Sigmoid colon (tissue), 7 donors: ENCODE measurements at places on chromosomes 1 and 21. TPM values are rescaled to one million over a fixed set of nuclear protein-coding genes. Genes with fewer than 3 reads are reported as not detected.
A peak's percentile ranks its signal among the peaks of the same experiment; 100 is the strongest.

- DNase-seq, result no peak
- H3K27me3 ChIP-seq, result no peaks in the 10 kb centered on the region
- no peaks in the 10 kb centered on the region for H3K36me3 ChIP-seq
- H3K4me3 ChIP-seq, result no peak overlapping the region
- no peak overlapping the region for H3K27ac ChIP-seq
- no peaks in the 10 kb centered on the region for H3K4me1 ChIP-seq
Observed at GRCh38 chr1:221779771-221780170, 37.9 kb upstream of the DUSP10 start.

DNA sequence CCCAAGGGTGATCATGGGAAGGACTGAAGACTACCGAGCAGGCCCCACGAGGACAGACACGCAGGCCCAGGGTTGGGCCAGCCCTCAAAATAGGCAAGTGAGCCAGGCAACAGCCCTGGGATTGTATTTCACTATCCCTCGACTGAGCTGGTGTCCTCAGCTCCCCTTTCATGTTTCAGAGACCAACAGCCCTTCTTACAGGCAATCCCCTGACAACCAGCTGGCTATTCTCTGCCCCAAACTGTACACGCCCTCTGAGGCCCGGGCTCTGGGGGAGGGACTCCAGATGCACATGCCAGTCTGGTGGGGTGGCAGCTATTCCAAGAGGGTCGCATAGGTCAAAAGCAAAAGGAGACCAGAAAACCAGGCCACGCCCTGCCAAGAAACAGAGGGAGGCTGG, 243.0 kb downstream of the TOMM20 start:
- DNase-seq, result peak; percentile 68
- no peaks in the 10 kb centered on the region for H3K36me3 ChIP-seq
- no peak overlapping the region for H3K4me3 ChIP-seq
- H3K4me1 ChIP-seq, result peaks cover 29% of the 10 kb centered on the region
- H3K27ac ChIP-seq, result peak overlapping the region; percentile 70

GRCh38 chr1:115671176-115671934, 29.6 kb downstream of the VANGL1 start:
- peaks cover 67% of the 10 kb centered on the region for H3K4me1 ChIP-seq
- H3K27ac ChIP-seq, result peak overlapping the region; percentile 85
- no peaks in the 10 kb centered on the region for H3K36me3 ChIP-seq
- no peaks in the 10 kb centered on the region for H3K27me3 ChIP-seq
- no peak overlapping the region for H3K4me3 ChIP-seq

Gene BNIPL
- not detected for total RNA-seq

DNA sequence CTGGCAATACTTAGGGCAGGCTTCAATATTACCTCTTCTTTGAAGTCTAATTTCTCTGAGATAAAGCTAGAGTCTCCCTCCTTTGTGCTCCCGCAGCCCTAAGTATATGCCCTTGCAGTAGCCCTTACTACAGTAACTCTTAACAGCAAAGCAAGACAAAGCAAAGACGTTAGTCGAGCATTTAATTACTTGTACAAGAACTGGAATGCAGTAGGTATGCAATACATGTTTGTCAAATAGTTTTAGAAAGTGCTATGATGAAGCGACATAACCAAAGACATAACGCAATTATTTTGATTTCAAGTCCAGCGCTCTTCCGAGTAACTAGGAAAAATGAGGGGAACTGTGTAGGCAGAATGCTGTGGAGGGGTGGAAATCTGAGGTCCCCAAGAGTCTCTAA, 1.6 kb downstream of the P3H1 start:
- peaks cover 45% of the 10 kb centered on the region for H3K4me1 ChIP-seq
- no peaks in the 10 kb centered on the region for H3K27me3 ChIP-seq
- peak overlapping the region; percentile 95 for H3K4me3 ChIP-seq
- H3K36me3 ChIP-seq, result no peaks in the 10 kb centered on the region

DNA sequence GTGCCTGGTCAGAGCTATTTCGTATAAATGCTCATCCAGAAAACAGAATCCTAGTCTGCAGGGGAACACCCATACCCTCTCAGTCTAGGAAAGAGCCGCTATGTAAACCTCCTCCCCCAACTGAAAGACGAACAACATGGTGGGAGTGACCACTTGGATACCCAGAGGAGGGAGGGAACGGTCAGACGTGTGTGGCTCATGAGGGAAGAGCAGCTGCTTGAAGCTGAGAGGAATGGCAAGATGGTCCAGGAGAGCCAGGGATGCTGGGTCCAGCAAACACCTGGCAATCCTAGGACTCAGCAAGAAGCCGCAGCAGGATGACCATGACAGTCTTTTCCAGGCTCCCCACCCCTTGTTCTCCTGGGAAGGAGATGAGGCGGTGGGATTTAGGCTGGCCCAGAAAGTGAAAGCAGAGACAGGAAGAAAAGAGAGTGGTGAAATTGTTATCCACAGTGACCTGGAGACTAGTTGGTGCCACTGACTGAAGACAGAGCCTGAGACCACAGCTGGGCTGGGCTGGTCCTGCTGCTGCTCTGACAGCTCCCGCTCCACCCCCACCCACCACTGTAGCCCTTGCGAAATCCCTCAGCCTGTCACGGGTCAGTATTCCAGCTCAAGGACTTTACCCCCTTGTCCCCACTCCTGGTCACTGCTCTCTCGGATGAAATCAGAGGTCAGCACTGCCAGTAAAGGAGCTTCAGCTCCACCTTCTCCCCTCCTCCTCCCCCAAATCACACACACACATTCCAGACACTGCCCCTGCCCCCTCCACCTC, 3.6 kb downstream of the CERS2 start:
- peak; percentile 93 for DNase-seq
- no peaks in the 10 kb centered on the region for H3K27me3 ChIP-seq
- peaks cover 50% of the 10 kb centered on the region for H3K4me1 ChIP-seq
- H3K4me3 ChIP-seq, result no peak overlapping the region

DNA sequence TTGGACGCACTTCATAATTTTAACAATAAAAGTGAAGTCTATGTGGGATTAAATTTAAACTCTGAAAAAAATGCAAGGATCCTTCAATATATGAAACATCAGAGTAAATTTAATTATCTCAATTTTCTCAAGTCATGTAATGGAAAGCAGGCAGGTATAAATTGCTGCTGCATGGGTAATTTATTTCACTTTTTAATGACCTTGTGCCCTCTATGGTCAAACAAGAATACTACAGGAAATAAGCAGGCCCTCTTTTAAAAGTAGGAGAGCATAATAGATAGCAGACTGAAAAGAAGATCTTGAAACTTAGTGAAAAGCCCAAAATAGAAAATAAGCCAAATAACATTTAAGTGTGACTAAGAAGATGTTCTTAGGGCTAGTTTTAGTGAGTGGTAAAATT, 22.9 kb downstream of the BCAS2 start:
- no peak overlapping the region for H3K27ac ChIP-seq
- H3K27me3 ChIP-seq, result no peaks in the 10 kb centered on the region
- H3K36me3 ChIP-seq, result no peaks in the 10 kb centered on the region
- no peaks in the 10 kb centered on the region for H3K4me1 ChIP-seq
- DNase-seq, result no peak

Gene CR1
- total RNA-seq, result 2.2 TPM

- H3K27ac ChIP-seq, result no peak overlapping the region
- no peak overlapping the region for H3K4me3 ChIP-seq
- no peaks in the 10 kb centered on the region for H3K36me3 ChIP-seq
- no peaks in the 10 kb centered on the region for H3K27me3 ChIP-seq
Observed at GRCh38 chr1:98732985-98733781, 71.7 kb downstream of the SNX7 start.

- H3K27ac ChIP-seq, result no peak overlapping the region
- no peak overlapping the region for H3K4me3 ChIP-seq
- no peaks in the 10 kb centered on the region for H3K4me1 ChIP-seq
- H3K36me3 ChIP-seq, result no peaks in the 10 kb centered on the region
- H3K27me3 ChIP-seq, result no peaks in the 10 kb centered on the region
- DNase-seq, result no peak
Observed at GRCh38 chr1:240021709-240022108, 70.0 kb upstream of the FMN2 start.

DNA sequence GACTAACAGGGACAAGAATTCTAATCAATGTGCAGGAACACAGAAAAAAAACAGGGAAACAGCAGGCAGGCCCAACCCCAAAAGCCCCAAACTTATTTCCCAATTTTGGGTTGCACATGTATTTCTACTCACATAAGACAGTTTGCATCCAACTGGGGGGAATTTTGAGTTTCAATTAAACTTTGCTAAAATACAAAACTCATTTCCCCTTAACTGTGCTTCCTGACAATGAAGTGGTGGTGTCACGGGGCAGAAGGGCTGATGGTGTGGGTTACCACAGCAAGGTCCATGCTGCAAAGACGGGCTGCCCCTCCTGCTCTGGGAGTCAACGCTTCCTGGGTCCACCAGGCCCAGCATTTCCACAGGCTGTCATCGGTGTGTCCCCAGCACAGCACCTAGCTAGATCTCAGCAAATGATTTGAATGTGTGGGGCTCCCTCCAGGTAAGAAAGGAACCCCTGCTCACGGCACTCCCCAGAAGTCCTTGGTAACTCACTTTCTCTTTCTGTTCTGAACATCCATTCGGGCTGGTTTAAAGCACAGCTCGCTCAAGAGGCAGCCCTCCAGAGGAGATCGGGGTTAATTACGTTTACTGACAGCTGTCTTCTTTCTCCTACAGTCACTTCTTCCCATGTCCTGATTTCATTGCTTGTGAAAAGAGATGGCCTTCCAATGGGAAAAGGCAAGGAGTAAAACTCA, 27.4 kb downstream of the HIVEP3 start:
- no peaks in the 10 kb centered on the region for H3K27me3 ChIP-seq
- H3K36me3 ChIP-seq, result no peaks in the 10 kb centered on the region
- peaks cover 21% of the 10 kb centered on the region for H3K4me1 ChIP-seq
- H3K27ac ChIP-seq, result peak overlapping the region; percentile 50

DNA sequence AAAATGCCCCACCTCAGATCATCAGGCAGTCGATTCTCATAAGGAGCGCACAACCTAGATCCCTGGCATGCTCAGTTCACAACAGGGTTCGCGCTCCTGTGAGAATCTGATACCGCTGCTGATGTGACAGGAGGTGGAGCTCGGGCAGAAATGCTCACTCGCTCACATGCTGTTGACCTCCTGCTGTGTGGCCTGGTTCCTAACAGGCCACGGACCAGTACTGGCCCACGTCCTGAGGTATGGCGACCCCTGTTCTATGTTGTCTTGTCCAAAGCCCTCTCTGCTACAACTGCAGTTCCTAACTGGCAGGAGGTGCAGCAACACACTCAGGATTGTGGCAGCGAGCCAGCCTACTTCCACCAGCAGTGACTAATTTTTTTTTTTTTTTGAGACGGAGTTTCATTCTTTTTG, 70.6 kb downstream of the CLSTN1 start:
- H3K27me3 ChIP-seq, result no peaks in the 10 kb centered on the region
- peaks cover 24% of the 10 kb centered on the region for H3K36me3 ChIP-seq
- H3K4me3 ChIP-seq, result no peak overlapping the region
- no peak overlapping the region for H3K27ac ChIP-seq

GRCh38 chr1:186301448-186301847, 73.6 kb downstream of the TPR start:
- DNase-seq, result no peak
- no peak overlapping the region for H3K4me3 ChIP-seq
- no peaks in the 10 kb centered on the region for H3K4me1 ChIP-seq
- no peak overlapping the region for H3K27ac ChIP-seq

DNA sequence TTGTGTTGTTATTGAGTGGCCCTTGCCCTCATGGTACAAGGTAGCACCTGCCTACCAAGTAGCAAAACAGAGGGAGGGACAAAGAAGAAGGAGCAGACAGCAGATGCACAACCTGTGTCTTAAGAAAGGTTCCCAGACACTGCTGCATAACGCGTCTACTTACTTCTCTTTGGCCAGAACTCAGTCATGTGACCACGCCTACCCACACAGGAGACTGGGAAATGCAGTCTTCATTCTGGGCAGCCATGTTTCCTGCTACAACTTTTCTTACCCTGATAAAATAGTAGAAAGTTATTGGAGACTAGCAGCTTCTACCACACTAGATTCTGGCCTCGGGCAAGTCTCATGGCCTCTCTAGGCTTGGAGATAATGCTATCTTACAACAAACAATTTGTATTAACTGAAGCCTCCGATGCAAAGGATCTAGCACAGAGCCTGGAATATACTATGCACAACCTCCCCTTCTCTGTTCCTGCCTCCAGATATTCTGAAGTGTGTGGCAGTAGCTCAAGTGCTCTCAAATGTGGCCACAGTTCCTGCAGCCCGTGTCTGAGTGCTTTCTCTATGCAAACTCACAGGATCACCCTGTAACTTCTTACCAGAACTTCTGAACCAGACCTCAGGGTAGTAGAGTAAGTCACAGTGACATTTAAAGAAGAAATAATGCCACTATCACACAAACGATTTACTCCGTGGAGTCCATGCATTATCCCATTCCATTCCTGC, 34.1 kb upstream of the BTG2 start:
- H3K27ac ChIP-seq, result no peak overlapping the region
- no peaks in the 10 kb centered on the region for H3K4me1 ChIP-seq
- H3K27me3 ChIP-seq, result no peaks in the 10 kb centered on the region
- H3K36me3 ChIP-seq, result no peaks in the 10 kb centered on the region
- no peak overlapping the region for H3K4me3 ChIP-seq
- DNase-seq, result peak; percentile 93

- H3K27ac ChIP-seq, result no peak within 1 kb of the TSS
- H3K36me3 ChIP-seq, result no peaks in the 10 kb centered on the region
- no peak within 1 kb of the TSS for H3K4me3 ChIP-seq
- no peaks in the 10 kb centered on the region for H3K27me3 ChIP-seq
- H3K4me1 ChIP-seq, result no peaks in the 10 kb centered on the region
Observed at GRCh38 chr1:86468501-86468977, at the start of gene CLCA1. Gene CLCA1 (plus strand): TSS chr1:86468927. CDS start chr1:86468972, 45 bp downstream.

DNA sequence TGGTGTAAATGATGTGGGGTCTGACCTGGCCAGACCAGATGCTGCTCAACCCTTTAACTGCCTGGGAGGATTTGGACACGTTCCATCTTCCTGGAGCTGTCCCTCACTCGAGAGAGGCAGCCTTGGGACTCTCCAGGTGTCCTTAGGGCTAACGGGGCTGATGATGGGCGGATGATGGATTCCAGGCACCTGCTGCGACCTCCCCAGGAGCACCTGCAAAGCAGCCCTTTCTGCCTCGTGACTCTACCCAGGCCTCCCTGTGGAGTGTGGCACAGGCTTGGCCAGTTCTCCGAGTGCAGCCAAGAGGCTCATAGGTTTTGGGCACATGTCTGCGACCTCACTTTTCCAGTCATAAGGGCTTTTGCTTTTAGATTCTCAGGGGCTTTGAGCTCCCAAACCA, 12.3 kb upstream of the TRIM17 start:
- H3K36me3 ChIP-seq, result no peaks in the 10 kb centered on the region
- H3K27ac ChIP-seq, result no peak overlapping the region
- no peak for DNase-seq

Gene LCE1A
- not detected for total RNA-seq

DNA sequence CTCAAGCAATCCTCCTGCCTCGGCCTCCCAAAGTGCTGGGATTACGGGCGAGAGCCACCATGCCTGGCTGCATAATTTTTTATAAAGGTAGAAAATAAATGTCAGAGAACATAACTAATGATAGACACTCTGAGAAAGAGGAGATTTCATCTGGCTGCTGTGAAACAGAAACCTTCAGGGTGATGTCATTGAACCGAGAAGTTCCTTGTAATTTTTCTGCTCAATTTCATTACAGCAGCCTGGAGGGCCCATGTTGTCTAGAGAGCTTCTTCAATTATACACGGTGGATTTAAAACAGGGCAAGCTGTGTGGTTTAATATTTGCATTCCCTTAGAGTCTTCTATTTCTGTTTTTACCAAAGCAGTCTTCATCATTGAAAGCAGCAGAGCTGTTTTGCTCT, 64.3 kb upstream of the MORC3 start:
- H3K4me1 ChIP-seq, result peaks cover 5% of the 10 kb centered on the region
- DNase-seq, result no peak
- H3K4me3 ChIP-seq, result no peak overlapping the region

Gene FAM110D
- 1.2 TPM for total RNA-seq

- no peaks in the 10 kb centered on the region for H3K4me1 ChIP-seq
- H3K4me3 ChIP-seq, result no peak overlapping the region
- DNase-seq, result no peak
- no peak overlapping the region for H3K27ac ChIP-seq
Observed at GRCh38 chr21:17051054-17051453, 461.8 kb upstream of the CXADR start.
